Fibroblast of skin of left biceps (primary cell): ENCODE measurements at places on chromosomes 7 and 10.

- DNase-seq, result no peak
These were observed 179.4 kb downstream of the CACNA2D1 start for GRCh38 chr7:82263920-82264782.

DNA sequence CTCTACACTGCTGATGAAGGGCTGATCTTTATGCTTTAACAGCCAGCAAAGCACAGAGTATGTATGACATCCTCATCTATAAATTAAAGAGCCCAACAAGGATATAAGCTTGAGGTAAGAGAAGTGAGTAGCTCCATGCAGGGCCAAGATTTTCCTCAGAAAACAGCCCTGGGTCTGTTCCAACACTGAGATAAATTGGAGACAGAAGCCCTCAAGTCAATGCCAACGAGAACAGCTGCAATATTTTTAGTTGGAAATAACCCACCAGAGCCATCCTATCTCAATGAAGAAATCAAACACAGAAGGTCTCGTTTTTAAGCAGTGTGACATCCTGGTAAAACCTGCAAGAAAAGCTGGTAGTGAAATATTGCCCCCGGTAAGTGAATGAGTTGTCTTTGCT, 297.0 kb upstream of the AUTS2 start:
- DNase-seq, result no peak

DNA sequence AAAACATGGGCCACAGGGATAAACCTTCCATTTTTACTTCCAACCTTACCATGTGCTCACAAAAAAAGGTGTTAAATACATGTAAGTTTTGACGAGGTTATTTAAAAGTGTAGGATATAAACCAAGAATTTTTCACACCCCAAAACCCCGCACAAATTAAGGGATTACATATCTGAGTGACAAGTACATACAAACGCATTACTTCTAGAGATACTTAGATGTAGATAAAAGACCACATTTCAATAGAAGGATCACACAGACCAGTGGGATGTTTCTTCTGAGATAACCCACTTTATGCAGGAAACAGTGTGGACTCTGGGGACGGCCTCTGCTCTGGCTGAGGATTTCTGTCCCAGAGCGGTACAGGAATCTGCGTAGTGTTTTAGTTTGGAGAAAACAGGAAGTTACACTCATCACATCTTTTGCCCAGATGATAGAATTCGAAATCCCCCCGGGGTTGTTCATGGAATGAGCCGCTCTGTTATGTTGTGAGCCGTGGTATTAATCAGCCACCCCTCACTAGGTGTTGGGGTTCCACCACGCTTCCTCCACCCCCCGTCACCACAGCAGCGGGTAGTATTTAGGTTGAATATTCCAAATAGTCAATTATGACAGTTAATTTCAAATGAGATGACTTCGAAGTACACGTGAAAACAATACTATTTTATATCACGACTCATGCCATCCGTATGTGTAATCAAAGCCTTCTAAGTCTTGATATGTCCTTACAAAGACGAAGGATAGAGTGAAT, 1.3 kb upstream of the CUL1 start:
- DNase-seq, result peak; percentile 37

DNA sequence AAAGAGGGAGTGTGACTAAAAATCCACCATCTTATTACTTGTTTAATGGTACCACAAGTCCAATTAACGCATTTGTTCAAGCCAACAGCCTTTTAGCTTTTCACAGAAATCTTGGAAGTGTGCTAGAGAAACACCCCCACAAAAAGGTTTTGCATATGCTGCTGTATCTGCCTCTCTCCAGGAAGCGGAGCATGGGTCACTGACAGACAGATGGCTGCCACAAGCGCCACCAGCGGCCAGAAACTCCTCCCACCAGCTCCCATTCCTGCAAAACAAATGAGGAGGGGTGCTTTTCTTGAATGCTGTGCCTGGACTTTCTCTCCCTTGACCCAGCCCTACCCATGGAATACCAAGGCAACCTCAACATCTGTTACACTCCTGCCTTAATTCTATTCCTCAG, 176.3 kb upstream of the LRGUK start:
- DNase-seq, result no peak

GRCh38 chr10:75048669-75049098, 62.8 kb upstream of the SAMD8 start:
- DNase-seq, result no peak

DNA sequence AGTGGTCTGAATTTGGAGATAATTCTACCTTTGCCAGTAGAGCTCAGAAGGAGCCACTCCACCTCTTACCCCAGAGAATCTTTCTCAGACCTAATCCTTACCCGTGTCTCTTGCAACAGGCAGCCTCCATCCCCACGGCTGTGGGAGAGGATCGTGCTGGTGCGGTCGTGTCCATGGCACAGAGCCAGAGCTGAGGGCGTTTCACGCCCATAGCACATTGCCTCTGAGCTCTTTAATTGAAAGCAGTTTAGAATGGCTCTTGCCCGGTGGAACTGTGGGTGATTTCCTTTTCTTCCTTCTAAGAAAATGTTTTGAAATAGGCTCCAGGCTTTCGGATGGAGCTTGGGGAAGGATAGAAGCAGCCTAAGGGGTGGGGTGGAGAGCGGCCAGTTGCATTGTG, 41.5 kb downstream of the PRF1 start:
- DNase-seq, result no peak

DNA sequence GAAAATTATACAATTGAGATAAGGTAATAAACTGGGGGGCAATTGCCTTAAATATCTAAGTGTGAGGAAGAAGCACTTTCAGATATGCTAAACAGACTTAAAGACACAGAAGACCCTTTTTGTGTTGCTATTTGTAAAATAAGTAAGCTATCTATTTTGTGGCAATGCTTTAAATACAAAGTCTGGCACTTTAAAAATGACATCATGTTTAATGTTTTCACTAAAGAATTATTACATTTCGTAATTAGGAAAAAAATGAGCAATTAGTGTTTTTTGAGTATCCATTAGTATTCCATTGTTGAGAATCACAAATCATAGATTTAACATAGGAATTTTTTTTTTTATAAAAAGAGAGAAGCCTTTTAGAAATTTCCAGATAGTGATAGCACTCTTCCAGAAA, 2.1 kb downstream of the CREB5 start:
- no peak for DNase-seq

GRCh38 chr10:130770018-130770630, 541.4 kb downstream of the TCERG1L start:
- DNase-seq, result no peak

GRCh38 chr7:98869597-98870120, at the start of gene TMEM130:
Gene TMEM130, minus strand, starts transcription at chr7:98870014. Its CDS starts 153 bp downstream, at chr7:98869861.
- DNase-seq, result no peak

GRCh38 chr7:155009570-155010157, 6.7 kb upstream of the PAXIP1 start:
- no peak for DNase-seq

DNA sequence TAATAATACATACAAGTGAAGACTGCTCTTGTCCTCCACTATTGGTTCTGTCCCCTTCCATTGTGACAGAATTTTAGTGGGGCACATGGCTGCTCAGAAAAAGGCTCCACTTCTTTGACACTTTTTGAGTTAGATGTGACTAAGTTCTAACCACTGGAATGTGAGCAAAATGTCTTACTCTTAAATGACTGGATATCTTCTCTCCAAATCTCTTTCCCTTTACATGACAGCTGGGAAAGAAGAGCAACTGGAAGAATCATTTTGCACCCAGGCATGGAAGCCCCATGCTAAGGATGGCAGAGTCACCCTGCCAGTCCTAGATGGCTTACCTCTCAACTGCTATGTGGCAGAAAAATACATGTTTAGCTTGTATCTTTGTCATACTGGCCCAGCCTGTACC, 97.7 kb downstream of the CACNA2D1 start:
- no peak for DNase-seq

GRCh38 chr7:41696323-41696916, 6.5 kb downstream of the INHBA start:
- DNase-seq, result peak; percentile 74

DNA sequence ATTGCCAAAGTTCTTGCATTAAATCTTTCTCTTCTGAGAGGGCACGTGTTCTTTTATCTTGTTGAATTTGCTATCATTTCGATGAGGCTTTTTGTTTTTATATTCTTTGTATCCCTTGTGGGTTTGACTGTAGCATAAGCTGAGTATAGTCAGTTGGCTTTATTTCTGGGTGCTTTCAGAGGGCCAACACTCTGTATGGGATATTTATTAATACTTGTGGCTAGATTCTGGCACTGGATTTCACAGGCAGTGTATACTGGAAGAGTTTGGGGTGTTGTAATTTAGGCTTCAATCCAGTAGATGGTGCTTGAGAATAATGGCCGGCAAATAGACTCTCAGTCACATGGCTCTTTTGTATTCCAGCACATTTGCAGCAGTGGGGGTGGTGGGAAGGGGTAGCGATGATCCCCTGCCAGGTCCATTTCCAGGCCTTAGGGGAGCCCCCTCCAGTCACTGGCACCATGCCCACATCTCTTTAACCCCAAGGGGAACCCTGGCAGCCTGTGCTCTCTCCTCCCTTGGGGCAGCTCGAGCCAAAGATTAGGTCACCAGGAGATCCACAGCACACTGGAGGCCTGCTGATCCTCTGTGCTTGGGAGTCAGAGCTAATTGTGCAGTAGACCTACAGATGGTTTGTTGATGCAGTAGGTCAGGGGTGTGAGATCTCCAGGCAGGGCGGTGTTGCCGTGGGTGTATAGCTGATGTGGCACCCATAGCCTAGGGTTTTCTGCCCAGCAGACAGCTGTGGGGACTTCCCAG, 81.8 kb downstream of the PTPN20 start:
- DNase-seq, result no peak

DNA sequence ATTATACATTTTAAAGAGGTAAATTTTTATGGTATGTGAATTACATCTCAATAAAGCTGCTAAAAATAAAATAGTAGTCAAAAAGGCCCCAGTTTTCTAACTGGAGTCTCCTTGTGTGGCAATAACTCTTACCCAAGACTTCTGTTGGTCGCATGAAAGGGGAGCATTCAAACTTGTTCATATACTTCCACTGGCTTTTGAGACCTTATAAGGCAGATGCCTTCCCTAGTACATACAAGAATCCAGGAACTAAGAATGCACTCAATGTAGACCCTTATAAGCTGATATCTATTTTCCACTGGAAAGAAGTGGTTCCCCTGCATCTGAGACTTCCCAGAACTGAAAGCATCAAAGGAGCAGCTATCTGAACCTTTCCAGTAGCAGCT, 13.0 kb downstream of the BCAP29 start:
- DNase-seq, result no peak

GRCh38 chr10:43076876-43077420, at the start of gene RET:
Gene RET, plus strand, starts transcription at chr10:43077069. Its CDS starts 190 bp downstream, at chr10:43077259.
- DNase-seq, result no peak

DNA sequence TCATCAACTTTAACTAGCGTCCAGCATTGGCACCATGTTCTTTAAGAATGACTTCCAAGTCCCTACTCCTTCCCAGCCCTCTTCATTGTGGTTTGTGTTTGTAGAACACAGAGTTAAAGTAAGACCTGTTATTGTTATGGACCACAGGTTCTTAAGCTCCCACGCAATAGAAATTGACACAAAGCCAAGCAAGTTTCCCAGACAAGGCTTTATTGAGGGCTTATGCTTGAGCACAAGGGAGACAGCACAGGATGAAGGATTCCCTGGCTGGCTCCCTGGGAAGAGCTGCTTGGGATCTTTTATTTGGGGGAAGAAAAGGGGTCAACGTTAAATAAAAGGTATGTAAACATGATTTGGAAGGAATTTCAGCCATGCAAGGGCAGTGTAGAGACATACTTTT, 44.3 kb upstream of the PRKCQ start:
- DNase-seq, result no peak

GRCh38 chr10:101450277-101451080, 96.5 kb downstream of the BTRC start:
- no peak for DNase-seq

DNA sequence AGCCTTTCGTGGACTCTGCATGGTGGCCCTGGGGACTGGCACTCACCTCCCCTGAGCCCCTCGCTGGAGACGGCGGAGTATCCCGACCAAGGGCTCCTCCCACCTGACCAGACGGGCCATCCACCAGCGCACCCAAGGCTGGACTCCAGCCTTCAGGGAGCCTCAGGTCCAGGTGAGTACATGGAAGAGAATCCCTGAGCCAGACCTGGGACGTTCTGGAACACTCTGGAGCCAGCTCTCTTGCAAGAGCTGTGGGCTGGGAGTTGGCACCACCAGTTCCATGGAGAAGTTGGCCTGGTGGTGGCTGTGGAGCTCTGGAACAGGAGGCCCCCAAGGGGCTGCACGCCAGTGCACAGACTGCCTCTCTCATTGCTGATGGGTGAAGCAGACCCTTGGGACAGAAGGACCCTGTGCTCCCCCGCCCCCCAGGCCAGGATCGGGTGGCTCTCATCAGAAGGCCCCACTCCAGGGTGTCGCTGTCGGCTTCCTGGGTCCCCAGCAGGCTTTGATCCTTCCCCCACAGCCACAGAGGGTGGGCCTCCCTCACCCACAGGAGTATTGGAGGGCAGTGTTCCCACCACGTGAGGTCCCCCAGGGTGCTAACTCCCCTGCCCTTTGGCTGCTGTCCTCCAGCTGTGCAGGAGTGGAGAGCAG, 189.9 kb downstream of the EBF3 start:
- DNase-seq, result no peak

DNA sequence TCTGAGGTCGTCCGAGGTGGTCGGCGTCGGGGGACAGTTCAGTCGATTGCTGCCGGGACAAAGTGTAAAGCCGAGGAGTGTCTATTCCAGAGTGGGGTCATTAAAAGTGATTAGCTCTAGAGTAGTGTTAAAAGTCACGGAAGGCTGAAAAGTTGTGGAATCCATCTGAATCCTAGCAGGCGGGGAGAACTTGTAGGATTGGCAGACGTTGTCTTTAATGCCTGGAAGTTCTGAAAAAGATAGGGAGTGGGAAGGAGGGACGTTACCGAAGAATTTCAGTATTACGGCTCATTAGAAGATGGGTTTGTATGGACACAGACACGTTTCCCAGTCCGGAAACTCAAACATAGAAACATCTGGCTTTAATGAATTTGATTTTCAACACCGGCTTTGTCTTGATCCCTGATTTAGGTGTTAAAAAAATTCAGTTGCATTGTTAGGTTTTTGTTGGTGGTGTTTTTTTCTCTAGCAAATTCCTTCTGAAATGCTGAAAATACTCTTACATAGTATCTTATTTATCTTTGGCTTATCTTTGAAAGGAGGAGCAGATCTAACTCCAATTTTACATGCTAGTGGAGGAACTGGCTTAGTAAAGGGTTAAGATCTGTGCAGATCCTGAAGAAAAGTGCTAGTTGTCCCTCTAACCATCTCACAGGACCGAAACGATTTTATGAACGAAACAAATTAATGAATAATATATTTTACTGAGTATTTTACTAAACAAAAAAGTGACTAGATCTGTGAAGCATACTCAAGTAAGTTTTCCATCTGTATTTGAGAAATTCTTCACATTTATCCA, 900 bp downstream of the MKLN1 start:
- DNase-seq, result peak; percentile 18
